ENCODE measurements at places on chromosomes 1 and 21.
A peak's percentile ranks its signal among the peaks of the same experiment; 100 is the strongest.

DNA sequence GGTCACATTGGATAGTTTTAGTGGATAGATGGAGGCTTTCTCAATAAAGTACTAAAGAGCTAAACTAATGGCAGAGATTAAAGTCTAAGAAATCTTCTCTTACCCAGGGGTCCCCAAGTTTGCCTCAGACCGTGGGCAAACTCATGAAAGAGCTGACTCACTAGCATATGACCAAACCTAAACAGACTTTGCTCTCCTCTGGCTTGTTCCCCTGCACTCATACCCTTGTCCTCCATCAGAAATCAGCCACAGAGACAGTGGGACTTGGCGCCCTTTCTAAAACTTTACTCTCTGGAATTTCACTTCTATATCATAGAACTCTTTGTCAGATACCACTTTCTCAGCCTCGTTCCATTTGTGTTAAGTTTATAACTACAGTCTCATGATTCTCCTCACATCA, 17.0 kb upstream of the HSD3B2 start:
- no peak for DNase-seq

- peak; percentile 72 for DNase-seq
Measured at GRCh38 chr1:209652873-209653401, 712 bp upstream of the LAMB3 start.

GRCh38 chr1:35657851-35658250, 16.5 kb upstream of the PSMB2 start:
- DNase-seq: no peak

- no peak for DNase-seq
Measured at GRCh38 chr21:18987520-18988026, 584.0 kb upstream of the TMPRSS15 start.

GRCh38 chr1:40339420-40340323, 22.6 kb upstream of the COL9A2 start:
- no peak for DNase-seq

DNA sequence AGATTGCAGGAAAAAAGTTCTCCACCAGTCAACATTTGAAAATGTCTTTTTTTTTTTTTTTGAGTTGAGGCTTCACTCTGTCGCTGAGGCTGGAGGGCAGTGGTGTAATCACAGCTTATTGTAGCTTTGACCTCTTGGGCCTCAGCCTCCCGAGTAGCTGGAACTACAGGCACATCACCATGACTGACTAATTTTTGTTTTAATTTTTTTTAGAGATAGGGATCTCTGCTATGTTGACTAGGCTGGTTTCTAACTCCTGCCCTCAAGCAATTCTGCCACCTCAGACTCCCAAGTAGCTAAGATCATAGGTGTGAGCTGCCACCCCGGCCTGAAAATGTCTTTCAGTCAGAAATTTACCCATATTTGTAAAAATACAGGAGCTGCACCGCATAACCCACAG, 30.6 kb upstream of the USP24 start:
- DNase-seq: no peak

- no peak for DNase-seq
Measured at GRCh38 chr1:47717341-47717740, 279.5 kb downstream of the FOXD2 start.

GRCh38 chr1:223843934-223844786, 1.6 kb downstream of the TP53BP2 start:
- no peak for DNase-seq

DNA sequence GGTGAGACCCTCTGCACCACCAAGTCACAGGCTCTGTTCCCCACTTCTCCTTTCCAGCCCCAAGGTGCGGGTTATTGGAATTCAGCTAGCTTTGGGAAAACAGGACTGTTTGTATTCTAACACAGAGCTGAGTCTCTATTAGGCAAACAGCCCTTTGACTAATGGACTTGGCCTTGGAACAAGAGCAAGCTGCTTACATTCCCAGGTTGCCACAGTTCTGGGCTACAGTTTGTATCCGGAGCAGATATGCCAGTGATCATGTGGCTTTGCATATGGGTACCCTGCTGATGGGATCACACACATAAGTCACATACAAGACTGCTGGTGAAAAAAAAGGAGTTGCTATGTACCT, 110.5 kb upstream of the COA6 start:
- DNase-seq: no peak

GRCh38 chr21:44666401-44667320, at the start of gene KRTAP12-2:
TSS of gene KRTAP12-2 (minus strand) at chr21:44666927. CDS start at chr21:44666886, 41 bp downstream.
- peak; percentile 92 for DNase-seq

DNA sequence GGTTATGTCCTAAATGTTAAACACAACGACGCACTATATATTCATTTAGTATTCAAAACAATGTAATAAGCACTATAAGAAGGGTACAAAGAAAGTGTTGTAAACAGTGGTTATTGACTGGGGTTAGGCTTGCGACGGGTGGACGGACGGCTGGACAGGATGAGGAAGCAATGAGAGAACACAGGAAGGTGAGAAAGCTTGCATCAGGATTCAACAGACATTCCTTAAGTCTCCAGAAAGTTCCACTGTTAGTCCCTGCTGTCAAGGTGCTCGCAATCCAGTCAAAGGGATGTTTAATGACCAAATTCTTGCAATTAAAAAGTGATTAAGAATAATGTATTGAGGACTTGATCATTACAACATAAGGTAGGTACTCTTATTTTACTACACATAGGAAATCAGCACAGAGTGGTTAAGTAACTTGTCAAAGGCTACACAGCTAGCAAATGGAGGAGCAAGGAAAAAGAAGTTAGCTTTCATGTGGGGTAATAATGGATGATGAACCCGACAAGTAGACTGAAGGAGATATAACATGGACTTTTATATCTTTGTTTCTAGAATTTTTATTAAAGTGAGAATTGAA, 994 bp upstream of the ACBD6 start:
- DNase-seq: no peak

DNA sequence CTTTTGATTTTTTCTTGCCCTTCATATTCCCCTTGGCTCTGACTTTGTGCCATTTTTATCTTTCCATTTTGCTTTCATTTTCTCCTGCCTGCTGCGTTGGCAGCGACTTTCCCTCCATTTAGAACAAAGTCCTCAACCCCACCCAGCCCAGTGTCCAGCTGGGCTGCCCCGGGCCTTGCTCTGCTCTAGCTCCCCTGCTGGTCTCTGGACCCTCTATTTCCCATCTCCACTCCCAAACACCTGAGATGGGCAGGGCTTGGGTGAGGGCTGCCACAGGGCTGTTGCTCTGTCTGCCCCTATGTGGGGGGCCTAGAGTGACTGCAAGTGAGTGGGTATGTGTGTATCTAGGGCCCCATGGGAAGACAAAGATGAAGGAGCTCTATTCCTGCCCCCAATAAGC, 7.3 kb upstream of the ADAM15 start:
- DNase-seq: no peak

DNA sequence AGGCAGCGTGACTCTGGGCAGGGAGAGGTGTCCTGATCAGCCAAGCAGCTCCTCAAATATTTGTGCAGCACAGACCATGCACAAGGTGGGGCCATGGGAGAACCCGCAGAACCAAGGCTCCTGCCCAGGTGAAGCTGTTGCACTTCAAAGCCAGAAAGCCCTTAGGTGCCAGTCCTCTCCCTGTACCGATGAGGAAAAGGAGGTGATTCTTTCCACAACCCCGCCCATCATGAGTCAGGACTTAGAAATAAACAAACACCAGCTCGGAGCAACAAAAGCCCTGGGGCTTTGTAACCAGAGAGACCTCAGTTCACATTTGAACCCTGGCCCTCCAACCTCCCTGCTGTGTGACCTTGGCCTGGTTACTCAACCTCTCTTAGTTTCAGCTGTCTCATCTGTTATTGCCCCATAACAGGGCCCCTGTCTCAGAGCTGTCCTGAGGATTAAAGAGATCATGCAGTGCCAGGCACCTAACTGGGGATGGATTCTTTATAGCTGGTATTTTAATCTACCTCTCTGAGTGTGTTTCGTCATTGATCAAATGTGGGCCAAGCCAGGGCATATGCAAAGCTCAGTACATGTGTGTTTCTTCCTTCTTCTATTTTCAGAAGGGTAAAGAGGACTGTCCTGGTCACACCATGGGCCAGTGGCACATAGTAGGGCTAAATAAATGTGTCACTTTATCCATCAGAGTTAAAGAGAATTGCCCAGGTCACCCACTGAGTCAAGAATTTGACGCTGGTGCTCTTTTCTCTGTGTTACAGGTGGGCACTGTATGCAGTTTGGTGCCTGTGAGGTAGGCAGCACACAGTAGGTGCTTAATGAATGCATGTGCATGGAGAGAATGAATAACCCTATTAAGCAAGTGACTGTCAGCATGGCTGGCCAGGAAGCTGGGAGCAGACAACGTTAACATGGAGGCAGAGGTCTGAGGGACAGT, 1.4 kb downstream of the LDLRAD1 start:
- peak; percentile 13 for DNase-seq

DNA sequence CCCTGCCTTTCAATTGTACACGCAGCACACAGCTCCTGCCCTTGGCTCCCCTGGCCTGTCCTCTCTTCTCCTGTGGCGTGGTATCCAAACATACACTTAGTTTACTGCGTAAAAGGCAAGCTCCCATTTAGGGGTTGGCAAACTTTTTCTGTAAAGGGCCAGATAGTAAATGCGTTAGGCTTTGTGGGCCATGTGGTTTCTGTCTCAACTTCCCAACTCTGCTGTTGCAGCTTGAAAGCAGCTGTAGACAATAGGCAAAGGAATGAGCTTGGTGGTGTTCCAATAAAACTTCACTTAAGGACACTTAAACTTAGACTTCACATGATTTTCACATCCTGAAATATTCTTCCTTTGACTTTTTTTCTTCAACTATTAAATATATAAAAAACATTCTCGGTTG, 63.3 kb downstream of the RHOU start:
- DNase-seq: no peak

DNA sequence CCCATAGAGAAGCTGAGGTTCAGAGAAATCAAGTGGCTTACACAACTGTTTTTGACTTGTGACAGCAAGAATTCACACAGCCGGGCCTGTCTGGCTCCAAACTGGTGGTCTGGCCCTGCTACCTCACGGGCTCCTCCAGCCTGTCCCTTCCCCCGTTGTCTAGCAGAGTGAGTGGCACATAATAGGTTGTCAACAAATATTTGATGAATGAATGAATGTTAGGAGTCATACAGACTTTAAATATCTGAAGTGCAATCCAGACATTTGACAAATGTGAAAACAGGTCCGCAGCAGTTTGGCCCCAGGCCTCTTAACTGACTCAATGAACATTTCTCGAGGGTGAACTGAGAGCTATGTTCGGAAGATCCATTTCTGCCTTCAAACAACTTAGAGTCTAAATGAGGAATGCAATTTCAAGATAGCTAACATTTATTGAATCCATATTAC, 1.1 kb upstream of the RHOC start:
- no peak for DNase-seq

DNA sequence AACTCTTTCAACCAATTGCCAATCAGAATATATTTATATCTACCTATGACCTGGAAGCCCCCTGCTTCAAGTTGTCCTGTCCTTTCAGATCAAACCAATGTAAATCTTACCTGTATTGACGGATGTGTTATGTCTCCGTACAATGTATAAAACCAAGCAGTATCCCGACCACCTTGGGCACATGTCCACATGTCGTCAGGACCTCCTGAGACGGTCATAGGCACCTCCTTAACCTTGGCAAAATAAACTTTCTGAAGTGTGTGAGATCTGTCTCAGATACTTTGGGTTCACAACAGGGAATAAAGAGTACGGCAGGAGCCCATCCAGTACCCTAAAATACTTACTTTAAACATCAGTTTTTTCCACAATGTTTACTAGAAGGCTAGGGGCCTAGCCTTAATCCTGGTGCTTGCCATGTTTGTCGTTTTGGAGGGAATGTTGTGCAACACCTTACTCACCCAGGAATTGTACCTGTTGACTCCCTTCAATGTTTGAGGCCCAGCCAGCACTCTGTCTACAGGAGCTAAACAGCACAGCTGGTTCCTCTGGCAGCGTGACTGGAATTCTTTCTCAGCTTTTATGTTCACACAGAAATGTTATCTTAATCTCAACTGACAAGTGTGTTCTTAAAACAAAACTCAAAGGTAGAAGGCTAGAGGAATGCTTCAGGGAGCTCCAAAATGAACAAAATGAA, 90.8 kb upstream of the USP25 start:
- no peak for DNase-seq

DNA sequence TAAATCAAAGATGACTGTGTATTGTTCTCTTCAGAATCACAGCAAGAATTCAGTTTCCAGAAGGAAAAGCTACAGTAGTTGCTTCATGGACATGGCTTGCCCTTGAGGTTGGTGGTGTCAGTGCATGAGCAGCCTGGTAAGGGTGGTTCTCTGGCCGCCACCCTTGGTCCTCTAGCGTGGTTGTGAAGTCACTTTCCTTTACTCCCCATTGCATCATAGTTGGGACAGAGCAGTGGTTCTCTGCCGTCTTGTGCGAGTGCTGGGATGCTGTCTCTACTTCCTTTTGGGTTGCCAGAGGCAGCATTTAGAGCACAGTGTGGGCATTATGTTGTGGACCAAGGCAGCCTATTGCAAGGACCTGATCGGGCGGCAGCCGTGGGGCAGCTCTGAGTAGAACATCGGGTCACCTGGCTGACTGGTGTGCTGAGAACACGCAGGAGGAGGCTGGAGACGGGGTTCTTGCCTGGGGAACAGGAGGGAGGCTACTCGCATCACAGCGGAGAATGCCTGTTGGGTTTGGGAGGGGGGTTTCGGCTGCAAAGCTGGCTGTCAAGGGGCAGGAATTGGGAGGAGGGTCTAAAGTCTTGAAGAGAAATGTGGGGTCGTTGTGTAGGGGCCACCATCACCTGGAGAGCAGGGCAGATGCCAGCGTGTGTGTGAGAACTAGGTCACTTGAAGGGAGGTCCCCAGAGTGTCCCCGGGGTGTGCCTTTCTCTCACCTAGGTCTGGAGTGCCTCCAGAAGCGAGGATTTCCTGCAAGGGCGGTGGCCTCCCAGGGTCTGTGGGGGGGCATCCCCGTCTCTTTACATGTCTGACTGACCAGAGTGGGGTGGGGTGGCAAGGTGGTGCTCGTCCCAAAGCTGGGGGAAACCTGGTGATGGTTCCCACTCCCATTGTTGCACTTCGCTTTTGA, 6.3 kb downstream of the ARF1 start:
- no peak for DNase-seq

DNA sequence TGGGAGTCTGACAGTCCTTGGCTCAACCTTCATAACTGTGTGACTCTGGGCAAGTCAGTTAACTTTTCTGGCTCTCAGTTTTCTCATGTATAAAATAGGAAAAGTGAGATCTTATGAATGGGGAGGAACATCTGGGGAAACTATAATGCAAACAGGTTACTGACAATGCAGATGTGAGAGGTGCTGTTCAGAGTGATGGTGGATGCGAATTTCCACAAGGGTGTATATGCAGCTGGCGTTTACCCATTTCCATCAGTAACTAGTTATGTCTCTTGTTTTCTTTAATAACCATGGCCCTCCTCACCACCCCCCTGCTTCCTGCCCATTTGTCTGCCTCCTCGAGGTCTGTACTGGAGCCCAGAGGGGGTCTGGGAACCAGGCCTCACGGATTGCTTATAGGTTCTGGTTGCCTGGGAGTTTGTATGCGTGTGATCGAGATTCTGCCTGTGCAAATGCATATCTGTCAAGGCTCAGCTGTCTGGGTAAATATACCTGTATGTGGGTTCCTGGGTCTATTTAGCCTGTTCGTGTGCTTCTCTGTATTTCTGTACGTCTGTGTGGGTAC, 44.4 kb downstream of the AHDC1 start:
- peak; percentile 34 for DNase-seq

- no peak for DNase-seq
Measured at GRCh38 chr1:109906160-109906838, 4.3 kb upstream of the CSF1 start.

- no peak for DNase-seq
Measured at GRCh38 chr1:187054862-187055757, 226.4 kb downstream of the PLA2G4A start.
